ENCODE measurements at places on chromosomes 1 and 21.

DNA sequence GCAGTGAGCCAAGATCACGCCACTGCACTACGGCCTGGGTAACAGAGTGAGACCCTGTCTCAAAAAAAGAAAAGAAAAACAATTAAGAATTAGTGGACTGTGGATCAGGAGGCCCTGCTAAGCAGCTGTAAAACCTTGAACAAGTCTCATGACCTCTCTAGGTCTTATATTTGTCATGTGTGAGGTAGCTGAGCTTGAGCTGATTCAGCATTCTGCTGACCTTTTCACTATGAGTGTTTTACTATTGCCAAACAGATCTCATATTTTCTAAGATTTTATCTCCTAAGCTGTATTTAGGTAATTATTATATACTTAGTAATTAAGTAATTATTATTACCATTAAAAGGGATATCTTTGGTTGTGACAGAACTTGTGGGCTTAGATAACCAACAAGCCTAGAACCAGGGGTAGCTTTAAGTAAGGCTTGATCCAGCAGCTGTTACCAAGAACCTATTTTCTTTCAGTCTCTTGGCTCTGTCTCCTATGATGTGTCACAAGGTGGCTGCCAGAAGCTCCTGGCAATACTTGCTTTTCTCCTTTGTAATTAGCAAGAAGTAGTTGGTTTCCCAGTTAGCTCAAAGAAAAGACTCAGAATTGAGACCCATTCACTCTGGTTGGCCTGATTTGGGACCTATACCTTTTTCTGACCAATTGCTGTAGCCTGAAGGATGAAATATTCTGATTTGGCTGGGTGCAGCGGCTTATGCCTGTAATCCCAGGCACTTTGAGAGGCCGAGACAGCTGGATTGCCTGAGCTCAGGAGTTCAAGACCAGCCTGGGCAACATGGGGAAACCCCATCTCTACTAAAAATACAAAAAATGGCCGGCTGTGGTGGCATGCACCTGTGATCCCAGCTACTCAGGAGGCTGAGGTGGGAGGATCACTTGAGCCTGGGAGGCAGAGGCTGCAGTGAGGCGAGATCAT lies 8.5 kb upstream of the ZC3H12A start:
- DNase-seq = peak; percentile 55

DNA sequence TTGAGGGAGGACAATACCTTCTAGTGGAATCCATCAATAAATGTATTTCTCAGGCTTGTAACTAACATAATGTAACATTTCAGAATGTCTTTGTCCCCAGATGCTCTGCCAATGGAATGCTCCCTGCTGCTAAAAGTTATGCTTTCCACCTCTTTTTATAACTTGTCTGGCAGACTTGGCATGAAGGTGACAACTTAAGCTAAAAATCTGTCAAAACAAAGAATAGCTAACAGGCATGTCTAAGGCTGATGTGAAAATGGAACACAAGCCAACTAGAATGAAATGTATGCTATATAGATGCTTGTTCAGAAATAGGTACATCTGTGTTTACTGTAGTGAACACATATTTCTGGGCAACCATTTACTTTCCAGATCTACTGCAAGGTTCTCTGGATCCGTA lies 467.9 kb downstream of the MRPL39 start:
- DNase-seq = no peak

DNA sequence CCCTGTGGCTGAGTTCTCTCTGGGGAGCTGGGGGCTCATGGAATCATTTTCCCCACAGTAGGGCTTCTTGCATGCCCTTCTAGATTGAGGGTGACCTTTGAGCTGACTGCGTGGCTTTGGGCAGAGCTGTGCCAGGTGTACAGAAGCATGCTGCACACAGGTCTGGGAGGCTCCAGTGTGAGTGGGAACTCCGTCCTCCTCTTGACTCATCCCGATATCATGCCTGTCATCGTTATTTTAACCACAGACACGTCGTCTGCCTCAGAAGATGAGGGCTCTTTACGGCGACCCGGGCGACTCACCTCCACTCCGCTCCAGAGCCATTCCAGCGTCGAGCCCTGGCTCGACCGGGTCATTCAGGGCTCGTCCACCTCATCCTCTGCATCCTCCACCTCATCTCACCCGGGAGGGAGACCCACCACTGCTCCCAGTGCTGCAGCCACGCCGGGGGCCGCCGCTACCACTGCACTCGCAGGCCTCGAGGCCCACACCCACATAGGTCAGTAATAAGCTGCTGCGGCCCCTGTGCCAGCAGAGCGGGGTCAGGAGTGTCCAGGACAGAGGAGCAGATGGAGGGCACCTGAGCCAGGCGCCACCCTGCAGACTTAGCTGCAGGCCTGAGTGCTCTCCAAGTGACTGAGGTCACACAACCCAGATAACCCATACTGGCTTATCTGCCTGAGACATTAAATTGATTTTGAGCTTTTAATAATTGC lies 39.8 kb downstream of the DIP2A start:
- no peak for DNase-seq

DNA sequence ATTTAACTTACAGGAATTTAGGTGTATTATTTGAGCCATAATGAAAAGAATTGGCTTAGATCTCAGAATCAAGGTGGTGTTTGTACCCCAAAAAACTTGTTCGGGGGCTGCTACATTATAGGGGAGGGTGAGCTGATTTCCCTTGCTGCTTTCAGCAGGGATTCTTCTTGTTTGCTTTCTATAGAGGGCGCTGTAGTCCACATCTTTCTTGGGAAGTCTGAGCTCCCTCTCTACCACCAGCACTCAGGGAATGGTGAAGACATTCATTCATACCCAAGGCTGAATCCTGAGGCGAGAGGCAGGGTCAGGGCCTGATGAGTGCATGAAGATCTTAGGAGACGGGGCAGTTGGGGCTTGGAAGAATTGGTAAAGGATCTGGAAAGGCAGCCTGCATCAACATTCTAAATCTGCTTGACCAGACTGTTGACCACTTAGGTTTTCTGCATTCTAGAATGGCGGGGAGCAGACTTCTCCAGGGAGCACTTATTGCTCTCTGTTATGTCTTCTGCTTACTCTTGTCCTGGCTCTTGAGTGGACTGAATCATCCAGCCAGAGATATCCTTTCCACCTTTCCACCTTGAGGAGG lies 18.9 kb downstream of the SPATA46 start:
- DNase-seq = peak; percentile 51

- DNase-seq = peak; percentile 30
These were observed 19.8 kb downstream of the NENF start for GRCh38 chr1:212452323-212453155.

- no peak for DNase-seq
These were observed 166.4 kb downstream of the PBX1 start for GRCh38 chr1:164725401-164725800.

DNA sequence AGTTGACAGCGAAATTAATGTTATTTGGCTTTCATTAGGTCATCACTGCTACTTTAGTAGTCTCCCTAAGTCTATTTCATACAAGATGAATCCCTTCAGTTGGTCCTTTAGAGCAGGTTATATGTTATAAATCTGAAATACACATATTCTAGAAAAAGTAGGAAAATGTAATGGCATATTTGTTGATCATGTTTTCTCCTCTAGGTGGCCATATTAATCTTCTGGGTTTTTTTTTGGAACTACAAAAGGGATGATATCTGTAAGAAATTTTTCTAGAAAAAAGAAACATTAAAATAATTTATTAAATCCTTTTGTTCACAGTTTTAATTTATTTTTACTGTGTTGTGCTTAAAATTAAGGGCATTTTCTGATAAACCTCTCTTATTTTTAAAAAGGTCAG lies 87.9 kb downstream of the SYT14 start:
- no peak for DNase-seq

GRCh38 chr21:35988416-35989137 lies 71.7 kb downstream of the SETD4 start:
- peak; percentile 51 for DNase-seq

GRCh38 chr1:40774266-40774998 lies 9.2 kb upstream of the KCNQ4 start:
- peak; percentile 20 for DNase-seq

- no peak for DNase-seq
These were observed 315.4 kb downstream of the LMO4 start for GRCh38 chr1:87644033-87644578.

DNA sequence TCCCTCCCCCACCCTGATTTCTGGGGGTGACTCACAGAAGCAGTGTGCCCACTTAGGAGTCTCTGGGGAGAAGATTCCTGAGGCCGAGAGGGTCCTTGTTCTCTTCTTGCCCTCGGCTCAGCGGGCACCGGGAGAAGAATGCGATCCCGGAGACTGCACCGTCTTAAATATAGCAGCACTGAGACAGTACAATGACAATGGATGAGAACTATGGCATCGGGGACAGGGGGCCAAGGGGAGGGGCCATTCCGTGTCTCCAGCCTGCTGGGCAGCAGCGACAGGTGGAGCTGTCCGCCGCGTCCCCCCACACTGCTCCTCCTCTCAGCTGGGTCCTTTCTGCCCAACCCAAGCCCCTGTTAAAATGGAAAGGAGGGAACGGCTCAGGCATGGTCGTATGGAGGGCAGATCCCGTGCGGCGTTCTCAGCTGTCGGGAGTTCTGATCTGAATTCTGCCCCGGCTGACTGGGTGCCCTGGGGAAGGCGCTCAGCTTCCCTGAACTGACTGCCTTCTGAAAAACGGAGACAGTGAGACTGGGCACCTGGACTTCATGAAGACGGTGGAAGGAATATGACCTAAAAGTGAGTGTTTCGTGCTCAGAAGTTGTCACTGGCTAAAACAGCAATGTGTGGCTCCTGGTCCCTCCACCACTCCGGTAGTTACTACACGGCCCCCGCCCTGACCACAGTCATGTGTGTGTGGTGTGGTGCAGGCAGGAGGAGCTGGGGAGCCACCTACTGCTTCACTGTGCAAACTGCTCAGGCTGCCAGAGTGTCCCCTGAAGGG lies at the start of gene MYOM3:
TSS of gene MYOM3 (minus strand) at position 140 of the 784 bp plus-strand sequence. CDS start 3,499 bp downstream, outside the sequence.
- peak; percentile 56 for DNase-seq

- peak; percentile 81 for DNase-seq
These were observed 84.4 kb downstream of the NKAIN1 start for GRCh38 chr1:31155216-31155806.

- peak; percentile 91 for DNase-seq
These were observed 14.3 kb downstream of the GPR137B start for GRCh38 chr1:236156512-236157208.

DNA sequence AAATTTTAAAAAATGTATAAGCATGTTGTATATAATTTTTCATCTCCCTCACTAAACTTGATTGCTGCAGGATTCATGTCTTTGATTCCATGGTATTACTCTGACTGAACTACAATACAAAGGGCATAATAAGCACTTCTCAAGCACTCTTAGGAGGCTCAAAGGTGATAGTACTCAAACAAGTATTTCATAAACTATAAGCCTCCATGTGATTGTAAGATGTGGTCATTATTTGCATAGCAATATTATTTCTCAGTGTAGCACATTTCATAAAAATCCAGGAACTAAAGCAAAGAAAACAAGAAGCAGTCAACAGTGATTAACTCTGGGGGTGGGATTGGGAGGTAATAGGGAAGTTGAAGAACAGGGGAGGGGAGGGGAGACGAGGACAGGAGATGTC lies 106.2 kb upstream of the DPT start:
- DNase-seq = peak; percentile 50

GRCh38 chr21:22691658-22692057 lies 1693.4 kb downstream of the NCAM2 start:
- DNase-seq = no peak

- no peak for DNase-seq
These were observed 11.3 kb upstream of the PPIE start for GRCh38 chr1:39727221-39727931.

GRCh38 chr21:28227881-28228635 lies 764.6 kb downstream of the LTN1 start:
- peak; percentile 94 for DNase-seq

DNA sequence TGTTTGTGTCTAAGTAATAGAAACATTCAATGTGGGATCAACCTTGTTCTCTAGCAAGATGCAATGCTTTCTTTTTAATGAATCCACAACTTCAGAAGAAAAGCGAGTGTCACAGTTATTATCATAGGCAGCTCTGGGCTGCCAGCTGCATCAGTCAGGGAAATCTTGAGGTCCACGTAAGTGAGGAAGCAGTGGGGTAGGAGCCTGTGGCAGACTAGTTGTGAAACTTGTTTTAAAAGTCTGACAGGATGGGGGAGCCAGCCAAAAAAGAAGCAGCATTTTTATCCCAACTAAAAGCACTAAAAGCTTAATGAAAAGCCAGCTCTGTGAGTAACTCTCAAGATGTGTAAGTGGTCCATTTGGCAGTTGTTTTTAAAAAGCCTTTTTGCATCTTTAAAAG lies 113.1 kb downstream of the ZNF326 start:
- no peak for DNase-seq
